Pons (tissue), 1 donor: ENCODE measurements at places on chromosomes 1 and 21.

DNA sequence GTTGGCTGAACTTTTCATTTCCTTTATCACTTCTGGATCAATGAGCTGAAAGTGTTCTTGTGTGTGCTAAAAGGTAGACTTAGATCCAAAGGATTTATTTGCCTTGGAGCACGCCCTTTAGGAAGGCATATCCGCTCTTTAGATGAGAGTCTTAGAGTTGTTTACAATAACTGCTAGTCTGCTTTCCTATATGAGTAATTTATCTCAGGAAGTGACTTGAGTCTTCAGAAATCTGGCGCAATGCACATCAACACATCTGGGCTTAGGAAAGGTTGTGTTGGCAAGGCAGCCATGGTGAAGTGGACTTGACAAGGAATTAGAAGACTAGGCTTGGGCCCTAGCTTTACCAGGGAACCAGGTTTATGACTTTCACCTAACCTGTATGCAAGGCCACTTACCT lies 204.1 kb upstream of the PTGFR start:
- no peak for DNase-seq

GRCh38 chr1:161193561-161194235 lies 5.2 kb downstream of the ADAMTS4 start:
- DNase-seq = peak; percentile 91

DNA sequence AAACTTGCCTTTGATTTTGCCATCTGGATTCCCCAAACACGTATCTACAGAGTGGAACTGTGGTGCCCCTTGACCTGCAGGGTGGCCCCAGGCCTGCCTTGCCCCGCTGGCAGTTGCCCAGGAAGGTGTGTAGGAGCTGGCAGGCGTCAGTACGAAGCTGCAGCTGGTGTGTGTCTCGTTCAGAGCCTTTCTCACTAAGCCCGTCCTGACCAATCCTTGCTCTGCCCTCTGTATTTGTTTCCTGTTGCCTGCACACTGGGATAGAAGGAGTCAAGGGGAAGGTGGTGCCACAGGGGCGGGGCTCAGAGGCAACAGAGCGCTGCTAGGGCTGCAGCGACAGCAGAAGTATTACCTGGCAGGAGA lies 5.2 kb upstream of the VSIG8 start:
- no peak for DNase-seq

DNA sequence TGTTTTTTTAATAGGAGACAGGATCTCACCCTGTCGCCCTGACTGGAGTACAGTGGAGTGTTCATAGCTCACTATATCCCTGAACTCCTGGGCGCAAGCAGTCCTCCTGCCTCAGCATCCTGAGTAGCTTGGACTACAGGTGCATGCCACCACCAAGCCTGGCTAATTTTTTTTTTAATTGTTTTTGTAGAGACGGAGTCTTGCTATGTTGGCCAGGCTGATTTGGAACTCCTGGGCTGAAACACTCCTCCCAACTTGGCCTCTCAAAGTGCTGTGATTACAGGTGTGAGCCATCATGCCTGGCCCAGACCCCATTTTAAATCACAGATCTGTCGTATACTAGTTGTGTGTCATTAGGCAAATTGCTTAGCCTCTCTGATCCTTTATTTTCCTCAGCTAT lies 161.1 kb downstream of the DYRK1A start:
- DNase-seq = no peak

DNA sequence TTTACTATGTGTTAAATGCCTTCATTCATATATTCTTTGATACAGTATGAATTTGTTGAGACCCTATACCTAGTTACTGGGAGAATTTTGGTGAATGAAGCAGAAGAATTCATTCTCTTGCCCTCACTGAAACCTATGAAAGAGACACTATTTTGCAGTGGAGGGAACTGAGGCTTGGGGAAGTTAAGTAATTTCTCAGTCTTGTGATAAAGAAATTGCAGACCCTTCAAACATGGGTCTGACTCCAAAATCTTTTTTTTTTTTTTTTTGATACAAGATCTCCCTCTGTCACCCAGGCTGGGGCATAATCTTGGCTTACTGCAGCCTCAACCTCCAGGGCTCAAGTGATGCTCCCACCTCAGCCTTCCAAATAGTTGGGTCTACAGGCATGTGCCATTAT lies 132.1 kb downstream of the DNM3 start:
- no peak for DNase-seq

DNA sequence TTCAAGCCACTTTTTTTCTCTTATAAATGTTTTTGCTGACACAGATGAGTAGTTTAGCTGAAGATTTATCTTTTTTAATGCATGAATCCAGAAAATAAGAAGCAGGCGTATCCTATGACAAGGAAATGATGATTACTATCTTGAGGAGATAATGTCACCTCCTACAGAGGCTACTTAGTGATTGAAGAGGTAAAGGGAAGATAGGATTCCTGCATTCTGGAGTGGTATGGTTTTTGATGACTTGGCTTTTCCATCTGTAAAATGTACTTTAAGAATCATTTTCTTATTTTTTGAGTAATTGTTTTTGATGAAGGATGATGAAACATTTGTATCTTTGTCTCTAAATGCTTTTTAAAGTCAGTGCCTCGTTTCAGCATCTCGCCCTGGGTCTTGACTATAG lies 122.9 kb downstream of the SPATA46 start:
- DNase-seq = no peak

GRCh38 chr1:34845131-34845901 lies 14.2 kb downstream of the SMIM12 start:
- DNase-seq = no peak

- no peak for DNase-seq
Observed at GRCh38 chr1:96771847-96772246, 50.3 kb downstream of the PTBP2 start.

DNA sequence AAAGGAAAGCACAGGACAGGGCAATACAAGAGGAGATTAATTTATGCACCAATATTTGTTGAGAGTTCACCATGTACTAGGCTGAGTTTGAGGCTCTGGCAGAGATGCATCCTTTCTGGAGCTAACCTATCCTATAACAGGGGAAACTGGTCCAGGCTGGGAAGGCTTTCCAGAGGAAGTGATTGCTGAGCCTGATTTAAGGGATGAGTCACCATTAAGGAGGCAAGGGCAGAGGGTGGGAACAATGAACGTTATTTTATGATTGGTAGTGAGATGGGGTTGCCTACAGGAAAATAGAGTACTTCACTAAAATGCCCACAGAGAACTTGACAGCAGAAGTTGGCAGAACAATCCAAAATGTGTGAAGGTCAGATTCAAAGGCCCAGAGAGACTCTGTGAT lies 141.4 kb downstream of the PLPP3 start:
- peak; percentile 17 for DNase-seq

- DNase-seq = no peak
Observed at GRCh38 chr1:84773195-84773594, 82.9 kb upstream of the SSX2IP start.

- peak; percentile 6 for DNase-seq
Observed at GRCh38 chr1:160935527-160936258, 18.9 kb downstream of the ITLN2 start.

DNA sequence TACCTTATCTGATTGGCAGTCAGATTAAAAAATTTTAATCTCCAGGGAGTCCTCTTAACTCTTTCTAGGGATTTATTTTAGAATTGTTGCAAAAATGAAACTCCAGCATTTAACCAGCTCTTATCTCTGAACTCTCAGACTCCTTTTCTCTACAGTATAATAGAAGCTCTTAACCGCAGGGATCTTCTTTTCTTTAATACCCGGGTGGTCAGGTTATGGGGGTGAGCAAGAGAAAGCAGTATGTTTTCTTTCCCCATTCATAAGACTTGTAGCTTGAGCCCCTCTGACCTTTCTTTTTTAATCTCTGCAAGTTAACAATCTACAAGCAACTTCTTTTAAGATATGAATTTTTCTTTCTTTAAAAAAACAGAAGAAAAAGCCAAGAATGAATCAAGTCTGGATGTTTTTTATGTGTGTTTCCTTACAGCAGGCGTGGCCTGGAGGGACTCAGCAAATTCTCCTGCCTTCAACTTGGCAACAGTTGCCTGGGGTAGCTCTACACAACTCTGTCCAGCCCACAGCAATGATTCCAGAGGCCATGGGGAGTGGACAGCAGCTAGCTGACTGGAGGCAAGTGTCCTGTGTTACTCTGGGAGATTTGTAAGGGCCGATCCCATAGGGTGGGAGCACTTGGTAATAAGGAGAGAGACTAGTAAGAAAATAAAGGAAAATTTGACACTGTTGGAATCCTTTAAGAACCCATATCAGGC lies 13.4 kb upstream of the OLFML3 start:
- DNase-seq = no peak

DNA sequence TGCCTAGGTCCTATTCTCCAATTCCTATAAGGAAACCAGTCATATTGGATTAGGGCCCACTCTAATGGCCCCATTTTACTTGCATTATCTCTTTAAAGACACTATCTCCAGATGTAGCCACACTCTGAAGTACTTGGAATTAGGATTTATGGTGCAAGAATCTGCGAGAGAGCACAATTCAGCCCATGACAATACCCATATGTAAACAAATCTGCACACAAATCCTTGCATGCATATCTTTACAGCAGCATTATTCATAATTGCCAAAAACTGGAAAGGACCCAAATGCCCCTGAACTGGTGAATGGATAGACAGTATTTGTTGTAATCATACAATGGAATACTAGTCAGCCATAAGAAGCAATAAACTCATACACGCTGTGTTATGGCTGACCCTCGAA lies 229.8 kb upstream of the ADAMTS5 start:
- DNase-seq = no peak

GRCh38 chr1:78432016-78432415 lies 58.8 kb upstream of the PTGFR start:
- no peak for DNase-seq

GRCh38 chr1:86137436-86137835 lies 19.1 kb downstream of the COL24A1 start:
- no peak for DNase-seq

GRCh38 chr1:68231627-68232288 lies 565 bp downstream of the WLS start:
- DNase-seq = peak; percentile 36

DNA sequence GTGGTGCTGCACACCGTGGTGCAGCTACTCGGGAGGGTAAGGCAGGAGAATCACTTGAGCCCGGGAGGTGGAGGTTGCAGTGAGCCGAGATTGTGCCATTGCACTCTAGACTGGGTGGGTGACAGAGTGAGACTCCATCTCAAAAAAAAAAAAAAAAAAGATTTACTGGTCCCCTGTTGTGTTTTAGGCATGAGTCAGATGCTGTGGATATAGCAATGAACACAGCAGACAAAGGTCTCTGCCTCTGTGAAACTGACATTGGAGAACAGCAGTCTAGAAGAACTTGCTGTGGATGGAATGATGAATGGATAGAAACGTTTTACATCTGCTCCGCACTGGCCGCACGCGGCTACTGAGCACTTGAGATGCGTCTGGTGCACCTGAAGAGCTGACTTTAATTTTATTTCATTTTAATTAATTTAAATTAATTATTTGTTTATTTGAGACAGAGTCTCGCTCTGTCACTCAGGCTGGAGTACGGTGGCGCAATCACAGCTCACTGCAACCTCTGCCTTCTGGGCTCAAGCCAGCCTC lies 24.5 kb upstream of the EPHA2 start:
- no peak for DNase-seq

- DNase-seq = no peak
Observed at GRCh38 chr1:8602471-8603219, 214.8 kb downstream of the RERE start.

DNA sequence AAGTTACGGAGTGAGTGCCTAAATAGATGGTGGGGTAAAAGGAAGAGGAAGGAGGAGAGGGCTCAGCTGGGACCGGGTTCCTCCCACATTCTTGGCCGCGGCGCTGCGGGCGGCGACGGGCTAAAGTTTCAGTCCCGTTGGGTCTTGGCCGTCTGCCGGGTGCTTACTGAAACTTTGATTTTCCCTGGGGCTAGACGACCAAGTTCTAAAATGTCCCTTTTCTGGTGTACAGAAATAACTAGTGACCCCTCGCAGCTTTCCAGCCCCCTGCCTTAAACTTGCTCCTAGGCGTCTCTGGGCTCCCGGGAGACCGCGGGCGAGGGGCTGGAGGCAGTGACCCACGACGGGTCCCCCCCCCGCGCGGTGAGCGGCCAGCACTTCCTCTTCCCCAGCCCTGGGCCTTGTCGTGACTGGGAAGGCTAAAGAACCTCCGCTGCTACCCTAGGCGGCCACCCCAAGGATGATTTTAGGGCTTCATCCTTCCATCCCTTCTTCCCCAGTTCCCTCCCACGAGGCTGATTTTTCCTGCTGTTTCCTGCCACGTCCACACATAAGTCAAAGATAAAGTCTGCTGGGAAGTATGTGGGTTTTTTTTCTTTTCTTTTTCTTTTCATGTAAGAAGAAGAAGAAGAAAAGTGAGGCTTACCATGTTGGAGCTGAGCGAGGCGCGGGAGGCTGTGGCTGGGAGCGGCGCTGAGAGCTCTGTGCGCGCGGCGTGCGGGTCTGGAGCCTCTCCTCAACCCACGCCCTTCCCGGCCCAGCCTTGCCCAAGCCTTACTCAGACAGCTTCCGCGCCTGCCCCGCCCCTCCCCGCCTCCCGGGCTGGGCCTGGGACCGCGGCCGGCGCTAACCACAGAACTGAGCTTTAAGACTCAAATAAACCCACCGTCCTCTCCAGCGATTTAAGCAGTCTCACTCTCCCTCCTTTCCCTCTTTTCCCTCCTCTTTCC lies at the start of gene S100A11:
Gene S100A11 (minus strand): TSS at position 738 of the 950 bp plus-strand sequence. CDS start 89 bp downstream, at position 649.
- DNase-seq = no peak

GRCh38 chr1:159922511-159923202 lies 2.6 kb downstream of the TAGLN2 start:
- DNase-seq = no peak

DNA sequence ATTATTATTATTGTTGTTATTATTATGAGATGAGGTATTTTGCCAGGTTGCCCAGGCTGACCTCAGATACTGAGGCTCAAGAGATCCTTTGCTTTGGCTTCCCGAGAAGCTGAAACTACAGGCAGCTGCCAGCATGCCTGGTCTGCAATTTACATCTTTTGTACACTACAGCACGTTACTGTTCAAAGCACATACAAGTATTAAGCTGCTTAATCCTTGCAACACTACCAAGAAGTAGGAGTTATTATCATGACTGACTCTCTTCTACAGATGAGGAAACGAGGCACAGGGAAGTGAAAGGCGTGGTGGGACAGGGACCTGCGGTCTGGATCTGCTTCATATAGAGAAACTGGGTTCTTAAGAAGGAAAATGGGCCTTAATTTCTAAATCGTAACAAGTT lies 11.6 kb downstream of the ERG start:
- DNase-seq = no peak
